ENCODE measurements at places on chromosomes 12 and 14.

DNA sequence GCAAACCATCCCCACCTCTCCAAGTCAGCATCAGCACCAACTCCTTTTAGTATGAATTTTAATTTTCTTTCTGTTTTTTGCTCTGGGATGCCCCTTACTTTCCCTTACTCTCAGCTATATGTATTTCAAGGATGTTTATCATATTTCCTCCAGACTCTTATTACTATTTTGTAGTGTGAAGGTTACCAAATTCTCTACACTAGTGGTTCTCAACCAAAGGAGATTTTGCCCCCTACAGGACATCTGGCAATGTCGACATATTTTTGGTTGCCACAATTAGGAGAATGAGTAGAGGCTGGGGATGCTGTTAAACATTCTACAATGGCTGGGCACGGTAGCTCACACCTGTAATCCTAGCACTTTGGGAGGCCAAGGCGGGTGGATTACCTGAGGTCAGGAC, 29.1 kb upstream of the SOS2 start:
- DNase-seq: peak; percentile 62

DNA sequence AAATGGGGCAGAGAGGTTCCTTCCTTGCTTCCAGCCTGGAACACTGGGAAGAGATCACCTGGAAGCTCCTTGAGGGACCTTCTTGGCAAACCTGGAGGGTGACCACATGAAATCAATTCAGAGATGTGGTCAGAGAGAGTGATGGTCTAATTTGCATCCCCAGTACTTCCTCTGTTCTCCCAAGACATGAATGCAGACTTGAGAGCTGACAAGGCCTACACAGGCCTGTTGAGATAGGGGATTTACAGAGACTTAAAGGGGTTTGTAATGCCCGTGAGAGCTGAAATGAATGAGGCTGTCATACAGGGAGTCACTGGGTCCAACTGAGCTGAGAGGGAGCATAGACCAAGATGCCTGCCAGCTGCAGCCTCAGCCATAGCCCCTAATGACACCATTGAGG, 45.1 kb downstream of the TMX1 start:
- no peak for DNase-seq

DNA sequence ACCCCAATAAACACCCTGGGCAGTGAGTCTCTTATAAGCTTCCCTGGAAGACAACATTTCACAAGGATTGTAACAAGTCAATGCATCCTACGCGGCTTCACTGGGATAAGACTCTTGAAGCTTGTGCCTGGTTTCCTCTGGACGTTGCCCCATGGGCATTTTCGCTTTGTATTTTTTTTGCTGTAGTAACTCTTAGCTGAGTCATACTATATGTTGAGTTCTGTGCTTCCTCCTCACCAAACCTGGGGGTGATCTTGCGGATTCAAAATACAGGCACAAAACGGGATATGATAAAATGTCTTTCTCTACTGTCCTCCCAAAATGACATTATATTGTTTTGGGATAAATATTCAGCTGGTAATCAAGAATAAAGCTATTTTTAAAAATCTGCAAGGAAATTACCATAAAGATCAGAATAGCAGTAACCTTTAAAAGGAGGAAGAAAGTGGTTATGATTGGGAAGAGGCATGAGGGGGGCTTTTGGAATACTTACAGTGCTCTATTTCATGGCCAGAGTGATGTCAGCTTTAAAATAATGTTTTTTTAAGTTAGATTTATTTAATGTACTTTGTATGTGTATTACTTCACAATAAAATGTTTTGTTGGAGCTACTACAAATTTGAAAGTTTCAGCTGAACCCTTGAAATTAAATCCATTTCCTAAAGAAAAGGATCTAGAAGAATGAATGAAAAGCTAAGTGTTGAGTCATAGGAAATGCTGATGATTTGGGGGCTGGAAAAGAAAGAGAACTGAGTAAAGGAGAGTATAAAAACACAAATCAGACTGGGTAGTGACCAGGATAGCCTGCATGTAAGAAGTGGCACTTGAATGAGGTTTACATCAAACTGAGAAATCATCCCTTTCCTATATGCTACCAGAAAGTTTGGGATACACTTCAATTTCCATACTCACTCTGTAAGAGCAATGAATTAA, 14.7 kb downstream of the BTBD7 start:
- peak; percentile 75 for DNase-seq

- DNase-seq: peak; percentile 40
Measured at GRCh38 chr12:58918469-58918844, 1.8 kb downstream of the LRIG3 start.

DNA sequence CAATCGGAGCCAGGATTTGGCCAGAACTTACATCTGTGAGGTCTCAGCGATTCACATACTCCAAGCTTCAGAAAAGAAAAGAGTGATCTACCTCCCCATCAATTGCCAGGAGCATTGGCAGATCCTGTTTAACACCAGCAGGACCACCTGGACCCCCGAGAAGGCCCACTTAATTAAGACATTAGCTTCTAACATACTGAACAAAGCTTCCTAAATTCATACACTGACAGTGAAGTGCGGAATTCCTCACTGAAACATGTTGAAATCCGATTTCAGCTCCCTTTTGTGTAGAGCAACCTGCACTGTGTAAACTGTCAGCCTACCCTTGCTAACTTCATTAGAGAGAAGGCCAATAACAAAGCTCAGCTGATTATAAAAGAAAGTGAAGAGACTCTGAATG, 274.0 kb downstream of the NOVA1 start:
- no peak for DNase-seq

DNA sequence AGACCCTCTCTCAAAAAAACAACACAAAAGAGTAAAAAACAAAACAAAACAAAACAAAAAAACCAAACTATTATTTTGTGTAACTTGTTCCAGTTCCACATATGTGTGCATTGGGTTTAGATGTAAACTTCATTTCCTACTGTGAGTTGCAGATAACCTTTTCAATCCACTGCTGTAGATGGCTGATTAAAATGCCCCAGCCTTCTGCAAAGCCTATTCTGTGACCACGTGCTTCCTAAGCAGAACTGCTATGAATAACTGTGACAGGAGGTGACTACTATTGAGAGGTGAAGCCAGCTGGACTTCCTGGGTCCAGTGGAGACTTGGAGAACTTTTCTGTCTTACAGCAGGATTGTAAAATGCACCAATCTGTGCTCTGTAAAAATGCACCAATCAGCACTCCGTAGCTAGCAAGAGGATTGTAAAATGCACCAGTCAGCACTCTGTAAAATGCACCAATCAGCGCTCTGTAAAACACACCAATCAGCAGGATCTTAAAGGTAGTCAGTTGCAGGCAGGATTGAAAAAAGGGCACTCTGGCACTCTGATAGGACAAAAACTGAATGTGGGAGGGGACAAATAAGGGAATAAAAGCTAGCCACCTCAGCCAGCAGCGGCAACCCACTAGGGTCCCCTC, 10.3 kb upstream of the ELK3 start:
- no peak for DNase-seq

- peak; percentile 35 for DNase-seq
Measured at GRCh38 chr12:104480012-104480411, 23.3 kb downstream of the CHST11 start.

GRCh38 chr14:95385701-95386100, 66.0 kb upstream of the CLMN start:
- no peak for DNase-seq
